ENCODE measurements at places on chromosomes 5 and 9. TPM values are rescaled to one million over a fixed set of nuclear protein-coding genes. Genes with fewer than 3 reads are reported as not detected.

The OXCT1 gene
- polyA plus RNA-seq = 61.2 TPM

The PCA3 gene
- polyA plus RNA-seq = not detected

The STOM gene
- 43.0 TPM for polyA plus RNA-seq

The ADGRD2 gene
- not detected for polyA plus RNA-seq

The LEAP2 gene
- polyA plus RNA-seq = 2.3 TPM

The FOXD4L3 gene
- not detected for polyA plus RNA-seq

The NMRK1 gene
- polyA plus RNA-seq = 1.1 TPM

The EPB41L4B gene
- polyA plus RNA-seq = 0.21 TPM

The MCC gene
- polyA plus RNA-seq = 0.04 TPM

The PRELID1 gene
- 484 TPM for polyA plus RNA-seq

The WDR38 gene
- polyA plus RNA-seq = not detected

The STK10 gene
- polyA plus RNA-seq = 1.9 TPM

The ZDHHC11B gene
- polyA plus RNA-seq = not detected

The NUP188 gene
- 64.7 TPM for polyA plus RNA-seq

The SPINK1 gene
- 0.97 TPM for polyA plus RNA-seq

The BNC2 gene
- not detected for polyA plus RNA-seq

The BAAT gene
- polyA plus RNA-seq = 0.88 TPM

The DOCK8 gene
- 23.4 TPM for polyA plus RNA-seq

The ADGRV1 gene
- polyA plus RNA-seq = 50.7 TPM

The SUSD3 gene
- polyA plus RNA-seq = 18.7 TPM

The PCDHB14 gene
- not detected for polyA plus RNA-seq

The WWC1 gene
- not detected for polyA plus RNA-seq

The CCDC127 gene
- polyA plus RNA-seq = 4.2 TPM

The ZCCHC9 gene
- 49.4 TPM for polyA plus RNA-seq

The ARID3C gene
- not detected for polyA plus RNA-seq
